ENCODE measurements at places on chromosomes 1 and 21.

DNA sequence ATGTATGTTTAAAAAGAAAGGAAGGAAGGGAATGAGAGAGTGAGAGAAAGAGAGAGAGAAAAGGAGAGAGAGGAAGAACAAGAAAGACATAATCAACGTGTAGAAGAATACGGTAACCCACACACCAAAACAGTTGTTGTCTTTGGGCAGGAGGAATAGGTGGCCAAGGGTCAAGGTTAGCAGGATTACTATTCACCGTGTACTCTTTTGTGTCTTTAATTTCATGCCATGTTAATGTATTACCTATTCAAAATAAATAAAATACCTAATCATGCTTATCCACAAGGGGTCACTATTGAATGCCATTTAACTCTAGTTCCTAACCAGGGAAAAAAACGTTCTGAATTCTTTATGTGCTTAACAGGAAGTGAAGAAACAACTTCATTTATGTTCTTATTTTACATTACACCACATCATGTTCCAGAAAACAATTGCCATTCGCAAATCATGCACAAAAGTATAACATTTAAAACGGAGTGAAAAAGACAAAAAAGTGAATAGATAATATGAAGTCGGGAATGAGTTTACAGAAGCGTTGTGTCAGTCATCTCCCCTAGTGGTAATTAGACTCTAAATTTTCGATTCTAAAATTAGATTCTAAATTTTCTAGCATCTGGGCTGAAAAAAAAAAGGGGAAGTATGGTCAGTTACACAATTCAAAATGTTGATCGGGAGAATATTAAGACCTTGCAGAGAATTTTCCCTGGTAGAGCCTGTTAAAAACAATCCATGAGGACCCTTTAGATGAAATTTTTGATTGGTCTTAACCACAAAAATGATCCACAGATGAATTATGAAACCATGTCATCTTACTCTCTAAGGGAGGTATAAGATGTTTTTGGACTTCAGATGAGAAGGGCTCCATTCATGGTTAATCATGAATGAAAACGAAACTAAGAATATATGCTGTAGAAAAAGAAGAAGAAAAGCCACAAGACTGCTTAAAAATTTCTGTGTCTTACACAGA, 700 bp upstream of the KMO start:
- H3K4me1 ChIP-seq: peaks cover 6% of the 10 kb centered on the region
- H3K27ac ChIP-seq: peak overlapping the region; percentile 97
- H3K36me3 ChIP-seq: no peaks in the 10 kb centered on the region
- DNase-seq: no peak
- H3K27me3 ChIP-seq: peaks cover 11% of the 10 kb centered on the region

DNA sequence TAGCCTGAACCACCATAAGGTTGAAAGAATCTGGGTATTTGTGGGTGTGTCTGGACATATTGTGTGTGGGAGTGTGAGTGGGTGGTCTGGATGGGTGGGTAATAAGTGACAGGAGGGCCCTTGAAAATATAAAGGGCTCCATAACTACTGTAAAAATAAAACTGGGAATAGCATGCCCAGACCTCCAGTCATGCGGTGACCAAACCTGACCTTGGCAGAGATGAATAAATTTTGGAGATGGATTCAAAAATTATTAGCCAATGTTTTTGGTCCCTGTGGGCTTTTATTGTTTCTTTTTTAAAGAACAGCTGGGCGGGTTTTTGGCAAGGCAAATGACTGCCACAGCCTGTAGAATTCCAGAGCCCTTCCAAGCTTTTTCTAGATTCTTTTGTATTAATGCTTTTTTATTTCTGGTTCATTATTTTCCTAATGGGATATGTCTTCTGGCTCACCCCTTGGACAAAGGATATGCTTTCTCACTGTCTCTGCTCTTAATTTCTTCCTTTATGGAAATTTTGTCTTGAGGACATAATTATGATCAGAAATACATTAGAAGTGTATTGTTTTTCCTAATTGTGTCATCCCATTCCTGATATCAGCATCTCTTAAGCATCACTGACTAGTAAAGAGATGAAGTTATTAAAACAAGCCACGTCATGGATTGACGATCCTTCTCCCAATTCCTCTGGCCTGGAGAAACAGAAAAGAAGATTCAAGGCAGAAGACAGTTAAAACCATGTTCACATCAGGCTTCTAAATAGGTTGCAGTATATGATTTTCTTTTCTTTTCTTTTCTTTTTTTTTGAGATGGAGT, 69.5 kb downstream of the NTMT2 start:
- no peak overlapping the region for H3K4me3 ChIP-seq
- H3K36me3 ChIP-seq: no peaks in the 10 kb centered on the region
- DNase-seq: no peak
- H3K27me3 ChIP-seq: peaks cover 12% of the 10 kb centered on the region
- H3K4me1 ChIP-seq: no peaks in the 10 kb centered on the region
- H3K27ac ChIP-seq: no peak overlapping the region

- H3K36me3 ChIP-seq: no peaks in the 10 kb centered on the region
- no peaks in the 10 kb centered on the region for H3K4me1 ChIP-seq
- H3K27me3 ChIP-seq: no peaks in the 10 kb centered on the region
Measured at GRCh38 chr21:21722731-21723130, 724.5 kb downstream of the NCAM2 start.

DNA sequence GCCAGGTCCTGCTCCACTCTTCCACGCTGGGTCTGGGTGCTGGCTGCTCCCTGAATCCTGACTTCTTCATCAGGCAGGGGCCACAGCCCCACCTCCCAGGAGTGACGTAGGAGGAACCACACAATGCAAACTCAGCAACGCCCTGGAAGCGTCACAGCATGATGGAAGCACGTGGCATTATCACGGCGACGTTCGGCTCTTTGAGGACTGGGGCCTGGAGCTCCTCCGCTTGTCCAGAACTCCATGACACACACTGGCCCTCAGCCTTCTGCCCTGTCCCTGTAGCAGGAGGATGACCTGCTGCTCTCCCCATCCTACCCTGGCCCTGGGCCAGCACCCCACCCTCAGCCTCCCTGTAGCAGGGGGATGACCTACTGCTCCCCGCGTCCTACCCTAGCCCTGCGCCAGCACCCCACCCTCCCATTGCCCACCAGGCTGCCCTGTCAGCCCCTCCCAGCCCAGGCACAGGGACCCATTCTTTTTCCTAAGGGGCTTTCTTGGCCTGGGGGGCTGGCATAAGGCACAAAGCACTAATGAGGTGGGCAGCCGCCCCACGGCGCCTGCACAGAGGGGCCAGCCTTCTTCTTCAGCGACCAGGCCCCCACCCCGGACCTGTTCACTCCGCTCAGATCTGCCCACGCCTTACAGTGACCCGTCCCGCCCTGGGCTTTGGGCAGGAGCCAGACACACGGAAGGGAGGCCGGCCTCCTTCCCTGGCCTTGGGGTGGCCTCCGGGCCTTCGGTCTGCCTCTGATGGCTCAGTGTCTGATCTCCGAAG, 65.7 kb downstream of the DHRS3 start:
- no peak for DNase-seq
- H3K4me3 ChIP-seq: no peak overlapping the region
- peaks cover 7% of the 10 kb centered on the region for H3K4me1 ChIP-seq
- no peak overlapping the region for H3K27ac ChIP-seq
- no peaks in the 10 kb centered on the region for H3K27me3 ChIP-seq

DNA sequence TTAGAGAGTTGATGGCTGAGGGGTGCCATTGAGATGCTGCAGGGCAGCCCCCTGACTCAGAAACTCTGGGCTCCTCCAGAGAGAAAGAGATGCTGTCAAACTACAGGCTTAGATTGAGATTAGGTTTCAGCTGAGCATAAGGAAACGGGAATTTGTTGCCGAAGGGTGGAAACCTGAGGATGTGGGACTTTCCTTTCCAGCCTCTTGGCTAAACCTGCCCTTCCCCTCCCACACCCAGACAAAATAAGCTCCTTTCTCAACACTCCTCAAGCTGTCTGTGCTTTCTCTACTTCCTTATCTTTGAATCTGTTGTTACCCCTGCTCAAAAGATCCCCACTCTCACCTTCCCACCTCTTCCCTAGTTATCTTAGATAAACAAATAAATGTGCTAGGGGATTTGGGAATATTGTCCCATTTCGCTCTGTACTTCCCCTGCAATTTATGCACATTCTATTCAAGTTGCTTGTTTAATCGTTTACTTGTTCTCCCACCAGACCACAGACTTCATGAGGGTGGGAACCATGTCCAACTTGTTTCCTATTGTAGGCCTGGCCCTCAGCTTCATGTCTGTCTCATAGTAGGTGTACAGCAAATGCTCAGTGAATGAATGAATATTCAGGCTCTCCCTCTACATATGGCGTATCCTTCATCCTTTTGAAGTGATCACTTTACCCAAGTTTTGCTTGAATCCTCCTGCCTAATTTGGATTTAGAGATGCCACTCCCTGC, 30.6 kb upstream of the MARK1 start:
- H3K27ac ChIP-seq: no peak overlapping the region
- H3K4me3 ChIP-seq: no peak overlapping the region
- no peaks in the 10 kb centered on the region for H3K36me3 ChIP-seq
- no peaks in the 10 kb centered on the region for H3K4me1 ChIP-seq

All from activated naive CD8-positive, alpha-beta T cell treated with anti-CD3 and anti-CD28 coated beads, Interleukin-2, amount 10 ng/mL, durations not matched to agents 7 days and 5 days (primary cell).